ENCODE measurements at places on chromosomes 6 and 20.

DNA sequence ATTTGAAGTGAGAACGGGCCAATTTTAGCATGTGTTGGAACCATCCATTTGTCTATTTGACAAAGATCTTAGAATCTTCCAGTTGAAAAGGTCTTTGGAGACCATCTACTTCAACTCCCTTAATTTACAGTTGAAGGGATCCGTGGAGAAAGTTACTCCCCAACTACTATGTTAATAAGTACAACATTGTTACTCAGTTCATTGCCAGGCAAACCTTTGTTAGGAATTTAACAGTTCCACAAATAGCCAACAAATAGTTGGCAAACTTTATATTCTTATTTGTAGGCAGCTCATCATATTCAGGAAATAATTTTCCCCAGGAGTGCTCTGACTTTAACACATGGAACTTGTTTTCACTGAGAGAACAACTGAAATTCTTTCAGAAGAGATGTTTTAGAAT, 81.0 kb upstream of the FLRT3 start:
- DNase-seq = no peak

GRCh38 chr20:16368645-16369292, 204.5 kb downstream of the KIF16B start:
- DNase-seq = peak; percentile 14

GRCh38 chr20:49384437-49385434, 97.7 kb downstream of the KCNB1 start:
- peak; percentile 79 for DNase-seq

DNA sequence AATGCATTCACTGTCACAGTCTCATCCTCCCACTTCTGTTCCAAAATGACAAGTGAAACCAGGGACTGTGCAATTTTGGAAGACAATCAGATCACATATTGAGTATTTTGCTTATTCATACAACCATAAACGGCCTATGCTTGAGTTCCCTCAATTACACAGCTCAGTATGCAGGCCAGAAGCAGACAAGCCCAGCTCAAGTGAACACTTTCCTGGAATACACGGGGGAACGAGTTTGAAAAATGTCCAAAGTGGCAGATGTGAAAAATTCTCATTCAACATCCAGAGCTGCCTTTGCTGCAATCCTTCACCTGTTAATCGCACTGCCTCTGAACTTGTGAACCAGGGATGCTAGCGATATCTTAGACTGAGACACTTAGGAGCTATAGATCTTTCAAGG, 190.2 kb downstream of the COL9A1 start:
- no peak for DNase-seq

DNA sequence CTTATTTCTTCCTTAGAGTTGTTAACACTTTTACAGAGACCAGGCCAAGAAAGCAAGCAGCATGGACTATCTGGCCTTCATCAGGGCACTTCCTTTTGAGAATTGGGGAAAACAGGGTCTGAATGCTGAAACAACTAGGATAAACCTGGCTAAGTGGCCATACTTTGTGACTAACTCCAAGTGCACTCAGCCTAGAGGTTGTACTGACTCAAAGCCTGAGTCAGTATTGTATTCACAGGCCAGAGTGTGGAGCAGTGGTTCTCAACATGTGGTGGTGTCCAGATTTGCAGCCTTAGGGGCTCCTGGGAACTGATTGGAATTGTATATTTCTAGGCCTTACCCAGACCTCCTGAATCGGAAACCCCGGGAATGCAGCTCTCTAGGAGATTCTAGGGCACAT, 20.1 kb downstream of the SEC23B start:
- DNase-seq = peak; percentile 92

DNA sequence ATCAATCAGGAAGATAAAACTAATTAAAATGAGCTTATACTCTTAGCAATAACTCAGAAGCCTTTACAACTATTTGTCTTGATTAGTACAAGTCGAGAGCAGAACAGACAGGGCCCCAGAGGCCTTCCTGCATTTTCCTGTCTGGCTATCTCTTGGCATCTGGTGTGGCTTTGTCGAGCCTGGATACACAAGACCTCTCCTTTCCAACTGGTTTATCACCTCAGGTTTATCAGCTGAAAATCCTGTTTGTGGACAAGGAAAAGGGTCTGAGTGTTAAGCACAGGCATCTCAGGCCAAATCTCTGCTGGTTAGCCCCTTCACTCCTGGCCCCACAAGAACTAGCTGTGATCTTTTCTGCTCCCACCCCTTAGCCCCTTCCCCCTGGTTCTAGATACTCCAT, 32.6 kb downstream of the BAK1 start:
- no peak for DNase-seq

DNA sequence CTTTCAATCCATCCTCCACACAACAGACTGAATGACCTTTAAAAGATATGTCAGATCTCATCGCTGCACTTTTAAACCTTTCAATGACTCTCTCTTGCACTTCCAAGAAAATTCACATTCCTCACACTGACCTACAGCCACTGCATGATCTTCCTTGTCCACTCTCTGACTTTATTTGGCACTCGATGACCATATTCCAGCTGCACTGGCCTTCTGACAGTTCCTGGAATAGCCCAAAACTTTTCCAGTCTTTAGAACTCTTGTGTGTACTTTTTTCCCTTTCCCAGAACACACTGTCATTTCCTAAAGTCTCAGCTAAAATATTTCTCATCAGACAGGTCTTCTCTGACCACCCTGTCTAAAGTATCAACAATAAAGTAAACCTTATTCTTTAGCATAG, 174.6 kb downstream of the ADGRG6 start:
- no peak for DNase-seq

DNA sequence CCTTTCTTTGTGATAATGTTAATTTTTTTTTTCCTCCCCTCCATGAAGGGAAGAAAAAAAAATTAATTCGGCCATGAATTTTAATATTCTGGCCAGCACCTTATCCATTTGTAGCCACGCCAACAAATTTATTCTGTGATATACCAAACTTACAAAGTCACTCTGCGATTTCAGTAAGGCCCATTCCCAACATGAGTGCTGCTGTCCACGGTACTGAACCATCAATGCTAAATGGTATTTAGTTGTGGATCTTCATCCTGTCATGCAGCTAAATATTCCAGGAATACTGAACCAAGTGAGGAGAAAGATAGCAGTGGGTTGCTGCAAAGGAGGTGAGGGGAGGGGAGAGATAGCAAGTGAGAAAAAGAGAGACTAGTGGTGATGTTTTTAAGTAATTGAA, 19.5 kb upstream of the RSPH4A start:
- peak; percentile 38 for DNase-seq

DNA sequence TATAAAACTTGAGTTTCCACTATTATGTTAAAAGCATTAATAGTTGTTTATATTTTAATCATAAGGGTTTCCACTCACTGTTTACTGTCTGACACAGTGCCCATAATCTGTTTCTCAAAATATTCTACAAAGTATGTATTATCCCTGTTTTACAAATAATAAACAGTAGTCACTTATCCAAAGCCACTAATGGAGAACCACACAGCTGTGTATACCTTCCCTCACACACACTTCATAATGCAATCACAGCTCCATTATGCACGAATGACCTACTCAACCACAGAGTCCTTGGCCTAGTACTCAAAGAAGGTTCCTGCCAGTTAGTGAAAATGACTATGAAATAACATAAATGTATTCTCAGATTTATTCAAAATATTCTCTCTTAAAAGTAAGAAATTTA, 103.1 kb downstream of the EPB41L2 start:
- no peak for DNase-seq

- no peak for DNase-seq
These were observed 118.3 kb upstream of the MTHFD1L start for GRCh38 chr6:150747155-150747554.

DNA sequence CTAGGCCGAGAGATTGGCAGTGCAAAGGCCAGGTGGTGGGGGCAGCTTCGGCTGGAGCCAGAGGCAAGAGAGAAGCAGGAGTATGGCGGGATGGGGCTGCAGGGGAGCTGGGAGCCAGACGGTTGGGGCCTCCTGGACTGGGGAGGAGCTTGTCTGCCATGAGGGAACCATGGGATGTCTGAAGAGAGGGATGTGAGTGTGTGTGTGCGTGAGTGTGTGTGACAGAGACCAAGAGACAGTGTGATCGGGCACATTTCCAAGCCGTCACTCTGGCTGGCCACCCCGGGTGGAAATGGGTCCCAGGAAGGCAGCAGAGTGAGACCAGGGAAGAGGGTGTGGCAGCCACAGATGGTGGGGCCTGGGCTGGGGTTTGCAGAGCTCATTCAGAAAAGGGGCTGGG, 13.8 kb downstream of the PHACTR3 start:
- no peak for DNase-seq

GRCh38 chr6:143337201-143337949, 113.1 kb downstream of the ADAT2 start:
- peak; percentile 33 for DNase-seq

DNA sequence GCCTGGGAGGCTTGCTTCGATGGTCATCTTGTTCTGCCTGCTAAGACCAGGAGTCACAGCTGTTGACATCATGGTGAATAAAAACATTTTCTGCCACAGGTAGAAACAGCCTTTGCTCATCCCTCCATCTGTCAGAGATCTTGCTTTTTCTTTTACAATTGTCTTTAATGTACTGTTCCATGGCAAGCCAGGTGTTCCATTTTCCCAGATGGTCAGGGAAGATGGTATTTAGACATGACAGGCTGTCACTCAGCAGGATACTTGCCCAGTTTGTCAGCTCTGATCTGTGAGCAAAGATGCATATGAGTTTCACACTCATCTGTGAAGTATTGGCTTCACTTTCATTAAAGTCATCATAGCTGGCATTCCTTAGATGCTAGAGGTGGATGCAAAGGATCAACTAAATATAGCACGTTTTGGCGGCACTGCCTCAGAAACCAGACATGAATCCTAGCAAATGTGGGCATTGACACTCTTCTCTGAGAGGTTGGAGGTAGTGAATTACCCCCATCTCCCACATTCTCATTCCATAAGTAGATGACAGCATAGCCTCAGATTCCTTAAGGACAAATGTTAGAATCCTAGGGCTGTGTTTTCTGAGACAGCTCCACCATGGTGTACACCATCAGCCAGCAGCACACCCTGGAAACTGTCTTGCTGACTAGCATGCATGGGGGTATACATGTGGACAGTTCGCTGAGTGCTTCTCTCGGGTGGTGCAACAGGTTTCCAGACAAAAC, 4.2 kb downstream of the SSTR4 start:
- DNase-seq = no peak

- no peak for DNase-seq
These were observed 55.5 kb upstream of the EEF1E1 start for GRCh38 chr6:8157839-8158238.

DNA sequence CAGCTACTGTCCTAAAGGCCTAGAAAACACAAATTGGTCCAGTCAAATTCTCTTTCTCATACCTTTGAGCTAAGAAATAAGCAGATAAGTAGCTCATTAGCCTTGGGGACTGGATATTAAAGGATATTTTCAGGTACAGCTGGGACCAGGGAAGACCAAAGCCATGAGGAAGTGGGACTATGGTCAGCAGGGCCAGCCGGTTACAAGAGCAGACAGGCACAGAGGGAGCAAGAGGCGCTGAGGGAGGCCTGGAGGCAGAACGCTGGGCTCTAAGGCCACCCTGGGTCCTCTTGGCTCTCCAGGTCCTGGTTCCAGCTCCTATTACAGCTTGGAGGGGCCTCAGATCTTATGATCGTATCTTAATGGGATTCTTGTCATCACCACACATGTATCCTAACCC, 88.5 kb upstream of the KCNK16 start:
- no peak for DNase-seq

GRCh38 chr20:6416371-6416770, 293.5 kb upstream of the FERMT1 start:
- DNase-seq = no peak

- no peak for DNase-seq
These were observed 116.0 kb downstream of the LRRC1 start for GRCh38 chr6:53910834-53911233.

DNA sequence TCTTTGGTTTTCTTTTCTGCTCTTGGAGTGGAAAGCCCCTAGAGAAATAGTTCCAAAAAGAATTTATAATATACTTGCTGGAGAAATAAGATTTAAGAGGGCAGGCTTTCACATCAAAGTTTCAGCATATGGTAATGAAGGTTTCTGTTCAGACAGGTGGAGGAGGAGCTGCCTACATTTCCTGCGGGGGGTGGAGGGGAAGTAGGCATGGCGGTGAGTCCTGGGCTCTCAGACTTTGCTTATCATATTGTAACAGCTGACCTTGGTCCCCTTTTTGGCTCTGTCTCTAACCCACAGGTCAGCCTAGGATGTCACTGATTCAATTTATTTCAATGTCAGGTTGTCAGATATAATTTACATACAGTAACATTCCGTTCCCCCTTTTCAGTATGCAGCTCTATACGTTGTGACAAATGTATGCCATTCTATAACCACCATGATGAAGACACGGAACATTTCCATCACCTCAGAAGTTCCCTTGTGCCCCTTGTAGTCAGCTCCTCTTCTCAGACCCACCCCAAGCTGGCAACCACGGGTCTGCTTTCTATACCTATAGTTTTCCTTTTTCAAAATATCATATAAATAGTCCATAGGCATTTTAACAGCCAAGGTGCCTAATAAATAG, 77.6 kb upstream of the GGTLC1 start:
- no peak for DNase-seq

GRCh38 chr20:48556956-48557355, 270.8 kb downstream of the PREX1 start:
- DNase-seq = no peak

GRCh38 chr6:125546841-125547251, 202.6 kb upstream of the HEY2 start:
- peak; percentile 8 for DNase-seq

- no peak for DNase-seq
These were observed 7.8 kb downstream of the CCDC170 start for GRCh38 chr6:151501511-151502136.

GRCh38 chr6:121523628-121524027, 88.2 kb downstream of the GJA1 start:
- no peak for DNase-seq

GRCh38 chr6:21823371-21823770, 229.8 kb downstream of the SOX4 start:
- no peak for DNase-seq

- no peak for DNase-seq
These were observed 80.3 kb upstream of the DUSP22 start for GRCh38 chr6:211871-212497.
